ENCODE measurements at places on chromosomes 2 and 18.

- no peak for DNase-seq
Measured at GRCh38 chr2:129050101-129050500, 731.4 kb upstream of the HS6ST1 start.

DNA sequence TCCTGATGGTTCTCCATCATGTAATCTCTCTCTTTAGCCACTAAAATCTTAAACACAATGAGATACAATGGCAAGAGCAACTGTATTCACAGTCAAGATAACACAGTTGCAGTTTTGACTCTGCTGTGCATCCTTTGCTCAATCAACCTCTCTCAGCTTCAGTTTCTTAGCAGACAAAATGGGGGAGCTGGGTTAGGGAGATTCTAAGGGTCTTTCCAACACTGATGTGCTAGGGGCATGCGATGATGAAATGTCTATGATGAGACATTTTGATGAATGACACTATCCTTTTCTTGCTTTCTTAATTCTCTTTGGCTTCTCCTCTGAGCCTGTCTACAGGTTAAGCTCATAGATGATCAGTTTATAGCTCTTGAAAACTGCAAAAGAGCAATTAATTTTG lies 1.1 kb downstream of the SERPINB10 start:
- no peak for DNase-seq

DNA sequence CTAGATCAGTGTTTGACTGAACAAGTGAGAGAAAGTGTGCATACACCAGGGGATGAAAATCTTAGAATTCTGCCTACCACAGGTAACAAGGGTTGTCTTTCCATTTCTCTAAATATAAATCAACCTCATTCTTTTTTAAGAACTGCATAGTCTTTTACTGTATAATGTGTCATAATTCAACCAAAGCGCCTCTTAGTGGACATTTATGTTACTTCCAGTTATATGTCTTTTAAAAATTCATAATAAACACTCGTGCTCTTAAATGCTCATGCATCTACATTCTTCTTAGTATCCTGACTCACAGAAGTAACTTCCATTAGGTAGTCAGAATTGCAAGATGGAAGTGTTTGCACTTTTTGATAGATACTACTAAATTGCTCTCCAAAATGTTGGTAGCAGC lies 76.2 kb downstream of the CHRNA1 start:
- no peak for DNase-seq

- DNase-seq, result no peak
Measured at GRCh38 chr2:117190856-117191559, 623.5 kb upstream of the DDX18 start.

GRCh38 chr18:62264984-62265383 lies 60.1 kb upstream of the TNFRSF11A start:
- DNase-seq, result no peak

All from kidney (tissue), 22 donors.